Ovary (tissue), 10 donors: ENCODE measurements at places on chromosomes 1 and 21. TPM values are rescaled to one million over a fixed set of nuclear protein-coding genes. Genes with fewer than 3 reads are reported as not detected.

OR2T5 gene
- not detected for total RNA-seq

PPIE gene
- 31.7 TPM for total RNA-seq

LCA5L gene
- total RNA-seq: 2.0 TPM

TRAF5 gene
- total RNA-seq: 17.7 TPM

PPCS gene
- total RNA-seq: 59.1 TPM

C2CD2 gene
- total RNA-seq: 49.7 TPM

FAM72C gene
- 0.46 TPM for total RNA-seq

RNF2 gene
- total RNA-seq: 11.0 TPM

RHBDL2 gene
- total RNA-seq: not detected

AUNIP gene
- 0.43 TPM for total RNA-seq

PWP2 gene
- total RNA-seq: 9.3 TPM

EPHB2 gene
- total RNA-seq: 7.6 TPM

ZNF593OS gene
- total RNA-seq: not detected

PBX1 gene
- 144 TPM for total RNA-seq

LAMC1 gene
- 59.9 TPM for total RNA-seq

SPRTN gene
- total RNA-seq: 11.7 TPM

FCRL5 gene
- total RNA-seq: not detected

APOBEC4 gene
- total RNA-seq: 0.12 TPM

TDRD10 gene
- 8.4 TPM for total RNA-seq

SYNC gene
- 12.6 TPM for total RNA-seq

YRDC gene
- 13.1 TPM for total RNA-seq

NUP210L gene
- total RNA-seq: not detected

CLDN17 gene
- not detected for total RNA-seq

OR2G6 gene
- not detected for total RNA-seq
